ENCODE measurements at places on chromosomes 4 and X. TPM values are rescaled to one million over a fixed set of nuclear protein-coding genes. Genes with fewer than 3 reads are reported as not detected.

Gene RBM46
- 0.39 TPM for total RNA-seq

Gene CCNB3
- total RNA-seq: 0.24 TPM

Gene RHOXF1
- not detected for total RNA-seq

Gene TKTL1
- not detected for total RNA-seq

Gene CDKL2
- total RNA-seq: 0.26 TPM
